ENCODE measurements at places on chromosomes 6 and 20. TPM values are rescaled to one million over a fixed set of nuclear protein-coding genes. Genes with fewer than 3 reads are reported as not detected.

- peak overlapping the region; percentile 60 for H3K4me3 ChIP-seq
- peaks cover 6% of the 10 kb centered on the region for H3K4me1 ChIP-seq
- no peaks in the 10 kb centered on the region for H3K27me3 ChIP-seq
- H3K36me3 ChIP-seq = no peaks in the 10 kb centered on the region
These were observed 255.9 kb downstream of the SYNE1 start for GRCh38 chr6:152380993-152381898.

DNA sequence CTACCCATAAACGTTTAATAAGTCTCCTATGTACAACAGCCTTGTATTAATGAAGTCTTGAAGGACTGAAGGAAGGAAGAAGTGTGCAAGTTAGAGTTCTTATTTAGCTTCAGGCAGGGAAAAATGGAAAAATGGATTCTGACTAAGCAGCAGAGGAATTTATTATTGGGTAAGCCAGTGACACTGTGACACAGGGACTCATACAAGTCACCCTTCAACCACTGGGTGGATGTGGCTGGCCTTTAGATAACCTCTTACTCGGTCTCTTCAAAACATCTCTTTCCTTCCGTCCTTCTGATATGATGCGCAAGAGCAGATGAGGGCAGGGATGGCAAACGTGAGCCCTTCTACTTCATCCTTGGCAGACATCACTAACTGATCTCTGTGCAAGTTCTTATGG lies 145.6 kb downstream of the DHX35 start:
- peaks cover 30% of the 10 kb centered on the region for H3K27me3 ChIP-seq
- DNase-seq = no peak

DNA sequence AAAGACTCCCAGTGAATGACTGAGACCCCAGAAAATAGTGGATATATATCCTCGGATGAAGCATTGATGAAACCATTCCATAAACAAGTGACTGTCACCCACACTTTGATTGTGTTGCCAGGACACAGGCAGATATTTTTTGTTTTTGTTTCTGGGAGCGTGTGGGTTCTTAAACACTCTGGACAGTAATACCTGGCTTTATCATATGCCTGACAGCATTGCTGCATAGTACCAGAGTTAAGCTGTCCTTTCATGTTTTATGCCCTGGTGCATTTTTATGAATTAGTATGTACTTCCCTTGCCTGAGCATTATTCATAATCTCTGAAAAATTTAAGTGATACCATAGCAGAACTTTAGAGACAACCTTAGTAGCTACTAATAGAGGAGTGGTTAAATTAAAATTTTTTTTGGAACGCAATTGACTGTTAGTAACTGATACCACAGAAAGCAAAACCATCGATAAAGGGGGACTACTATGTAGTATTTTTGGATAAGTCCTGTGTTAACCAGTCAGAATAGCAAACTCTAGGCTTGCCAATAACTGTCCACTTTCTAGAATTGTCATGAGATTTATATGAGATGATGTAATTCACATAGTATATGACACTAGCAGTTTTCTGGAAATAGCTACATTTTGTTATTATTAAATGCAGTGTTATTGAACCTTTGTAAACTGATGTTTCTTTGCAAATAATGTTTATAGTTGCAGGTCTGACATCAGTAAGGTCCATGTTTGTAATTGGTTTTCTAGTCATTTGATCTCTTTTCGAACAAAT lies 30.4 kb downstream of the SENP6 start:
- no peaks in the 10 kb centered on the region for H3K4me1 ChIP-seq
- peaks cover 33% of the 10 kb centered on the region for H3K36me3 ChIP-seq
- H3K27me3 ChIP-seq = no peaks in the 10 kb centered on the region
- H3K4me3 ChIP-seq = no peak overlapping the region
- DNase-seq = no peak
- no peak overlapping the region for H3K27ac ChIP-seq

The SLCO4A1 gene
- total RNA-seq = 5.8 TPM

The FARS2 gene
- total RNA-seq = 10.5 TPM
